Fibroblast of lung (primary cell): ENCODE measurements at places on chromosomes 2 and 18.

GRCh38 chr2:174158003-174158402, 90.3 kb downstream of the OLA1 start:
- no peak for DNase-seq

DNA sequence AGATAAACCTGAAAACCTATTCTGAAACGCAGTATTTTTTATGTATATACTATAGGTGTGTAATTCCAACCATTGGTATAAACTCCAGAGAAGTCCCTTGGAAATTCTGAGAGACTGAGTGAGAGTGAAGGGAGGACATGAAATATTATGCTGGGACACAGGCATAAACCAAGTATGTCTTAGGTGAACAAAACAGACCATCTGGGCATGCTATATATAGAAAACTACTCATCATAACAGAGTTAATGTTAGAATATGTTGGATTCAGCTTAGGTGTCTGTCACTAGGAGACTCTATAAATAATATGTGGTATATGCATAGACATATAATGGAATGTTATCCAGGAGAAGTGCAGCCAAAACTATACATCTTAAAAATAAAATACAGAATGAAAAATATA, 282.6 kb downstream of the LRP1B start:
- no peak for DNase-seq

DNA sequence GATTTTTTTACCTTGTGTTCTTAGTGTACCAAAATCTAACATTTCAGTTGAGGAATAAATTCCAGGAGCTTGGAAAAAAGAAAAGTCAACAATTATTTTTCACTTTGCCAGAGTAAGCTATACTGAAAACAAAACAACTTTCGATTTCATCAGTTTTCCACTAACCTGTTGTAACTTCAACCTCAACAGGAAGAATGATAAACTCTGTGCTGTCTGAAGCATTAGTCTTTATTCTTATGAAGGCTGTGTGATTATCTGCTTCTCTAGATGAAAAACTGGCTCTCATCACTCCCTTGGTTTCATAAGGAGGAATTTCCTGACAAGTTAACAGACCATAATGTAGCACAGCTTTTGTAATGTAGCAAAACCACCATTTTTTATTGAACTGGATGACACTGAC, 121.2 kb downstream of the ZAP70 start:
- no peak for DNase-seq

DNA sequence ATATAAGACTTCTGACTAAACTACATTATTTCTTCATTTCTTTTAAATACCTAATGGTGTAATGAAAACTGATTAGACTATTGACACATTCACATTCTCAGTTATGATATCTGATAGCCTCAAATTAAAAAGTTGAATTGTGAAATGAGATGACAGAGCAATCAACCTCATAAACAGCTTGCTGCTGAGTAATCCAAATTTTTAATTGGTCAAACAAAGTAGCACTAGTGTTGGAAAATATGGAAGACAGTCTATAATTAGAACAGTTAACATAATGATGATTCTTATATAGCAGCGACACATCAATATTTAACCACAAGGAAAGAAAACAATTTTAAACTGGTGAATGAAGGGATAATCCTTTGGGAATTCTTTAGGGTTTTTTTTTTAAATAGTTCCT, 91.9 kb upstream of the LRP1B start:
- no peak for DNase-seq

DNA sequence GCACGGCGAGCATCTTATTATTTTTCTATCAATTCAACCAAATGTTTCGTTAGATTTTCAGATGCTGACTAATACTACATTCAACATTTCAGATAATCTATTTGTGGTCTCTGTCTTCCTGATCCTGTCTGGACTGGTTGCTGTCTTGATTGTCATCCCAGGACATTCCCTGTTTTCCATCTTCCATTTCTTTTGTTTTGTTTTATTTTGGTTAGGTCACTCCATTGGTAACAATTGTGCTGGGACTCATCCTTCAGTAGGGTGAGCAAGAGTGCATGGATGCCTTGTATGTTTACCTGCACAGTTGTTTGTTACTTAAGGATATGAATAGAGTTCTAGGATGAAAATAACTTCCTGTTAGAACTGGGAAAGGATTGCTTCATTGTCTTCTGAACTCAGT, 55.9 kb upstream of the ACYP2 start:
- no peak for DNase-seq

- no peak for DNase-seq
These were observed 133.1 kb downstream of the DYSF start for GRCh38 chr2:71586471-71586870.

- peak; percentile 49 for DNase-seq
These were observed 55.5 kb downstream of the MAP4K4 start for GRCh38 chr2:101752716-101753616.

DNA sequence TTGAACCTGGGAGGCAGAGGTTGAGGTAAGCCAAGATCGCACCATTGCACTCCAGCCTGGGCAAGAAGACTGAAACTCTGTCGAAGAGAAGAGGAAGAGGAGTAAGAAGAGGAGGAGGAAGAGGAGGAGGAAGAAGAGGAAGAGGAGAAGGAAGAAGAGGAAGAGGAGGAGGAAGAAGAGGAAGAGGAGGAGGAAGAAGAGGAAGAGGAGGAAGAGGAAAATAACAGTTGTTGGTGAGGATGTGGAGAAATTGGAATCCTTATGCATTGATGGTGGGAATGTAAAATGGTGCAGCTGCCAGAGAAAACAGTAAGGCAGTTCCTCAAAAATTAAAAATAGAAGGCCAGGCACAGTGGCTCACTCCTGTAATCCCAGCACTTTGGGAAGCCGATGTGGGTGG, 8.5 kb upstream of the NCL start:
- DNase-seq, result no peak

- no peak for DNase-seq
These were observed 255.9 kb upstream of the SPRED2 start for GRCh38 chr2:65688141-65688886.

- peak; percentile 37 for DNase-seq
These were observed 29.8 kb downstream of the EPC2 start for GRCh38 chr2:148674063-148675020.

DNA sequence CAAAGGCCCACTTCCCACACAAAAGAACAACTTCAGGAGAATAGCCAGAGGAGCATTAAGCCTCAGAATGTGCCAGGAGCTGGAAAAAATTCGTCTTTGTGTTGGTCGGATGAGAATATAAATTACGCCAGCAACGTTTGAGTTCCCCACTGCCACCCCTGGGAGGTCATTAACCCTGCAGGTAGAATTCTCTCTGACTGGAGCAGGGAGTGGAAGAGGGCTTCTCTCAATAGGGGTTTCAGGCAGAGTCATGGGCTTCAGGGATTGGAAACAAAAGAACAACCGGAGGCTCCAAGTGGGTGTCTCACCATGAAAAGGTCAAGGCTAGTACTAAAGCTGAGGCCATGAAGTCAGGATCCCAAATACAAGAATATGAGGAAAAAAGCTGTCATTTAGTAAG, 69.0 kb upstream of the DDX18 start:
- DNase-seq, result no peak

GRCh38 chr2:220174826-220175225, 547.4 kb downstream of the SLC4A3 start:
- no peak for DNase-seq

GRCh38 chr2:55430211-55430975, 10.7 kb upstream of the CCDC88A start:
- no peak for DNase-seq

- no peak for DNase-seq
These were observed 410.0 kb upstream of the TNP1 start for GRCh38 chr2:217269701-217270484.

- DNase-seq, result no peak
These were observed 41.5 kb upstream of the PUM2 start for GRCh38 chr2:20391951-20392699.

DNA sequence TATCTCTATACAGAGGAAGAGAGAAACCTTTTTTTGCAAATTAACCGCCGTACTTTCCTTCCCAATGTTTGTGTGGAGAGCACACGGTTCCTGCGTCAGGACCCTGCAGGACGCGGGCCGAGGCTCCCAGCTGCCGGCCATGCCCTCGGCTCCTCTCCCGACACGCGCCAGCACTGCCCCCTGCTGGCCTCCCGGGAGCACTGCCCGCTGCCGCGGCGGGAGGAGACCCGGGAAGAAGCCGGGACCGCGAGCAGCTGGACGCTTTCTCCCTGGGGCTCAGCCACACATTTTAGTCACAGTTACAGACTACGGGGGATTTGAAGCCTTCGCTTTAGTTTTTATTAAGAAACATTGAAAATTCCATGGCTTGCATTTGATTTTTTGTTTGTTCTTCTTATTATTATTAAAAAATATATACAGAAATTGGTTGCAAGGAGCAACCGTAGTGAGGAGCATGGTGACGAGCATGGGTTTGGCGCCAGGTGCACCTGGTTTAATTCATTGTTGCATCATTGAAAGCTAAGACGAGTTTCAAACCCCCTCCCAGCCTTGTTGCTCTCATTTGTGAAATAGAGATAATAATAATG, 401.2 kb downstream of the GALR1 start:
- DNase-seq, result peak; percentile 8

GRCh38 chr2:67259556-67260342, 137.4 kb upstream of the ETAA1 start:
- peak; percentile 97 for DNase-seq

DNA sequence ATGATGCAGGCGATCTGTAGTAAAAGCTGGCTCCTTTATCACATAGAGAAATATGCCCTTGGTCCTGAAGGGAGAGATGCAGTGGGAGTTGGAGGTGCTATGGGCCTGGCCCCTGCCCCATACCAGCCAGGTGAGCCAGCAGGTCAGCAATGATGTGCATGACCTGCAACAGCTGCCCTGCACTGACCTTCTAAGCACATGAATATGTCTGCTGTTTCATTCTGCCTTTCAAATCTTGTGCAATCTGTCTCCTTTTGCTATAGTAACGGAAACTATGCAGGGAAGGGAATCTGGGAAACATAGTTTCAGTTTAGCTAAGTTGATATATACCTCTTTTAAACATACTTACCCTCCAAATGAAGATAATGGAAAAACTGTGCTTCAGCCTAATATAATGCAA, 235.2 kb downstream of the TDRD15 start:
- DNase-seq, result no peak

DNA sequence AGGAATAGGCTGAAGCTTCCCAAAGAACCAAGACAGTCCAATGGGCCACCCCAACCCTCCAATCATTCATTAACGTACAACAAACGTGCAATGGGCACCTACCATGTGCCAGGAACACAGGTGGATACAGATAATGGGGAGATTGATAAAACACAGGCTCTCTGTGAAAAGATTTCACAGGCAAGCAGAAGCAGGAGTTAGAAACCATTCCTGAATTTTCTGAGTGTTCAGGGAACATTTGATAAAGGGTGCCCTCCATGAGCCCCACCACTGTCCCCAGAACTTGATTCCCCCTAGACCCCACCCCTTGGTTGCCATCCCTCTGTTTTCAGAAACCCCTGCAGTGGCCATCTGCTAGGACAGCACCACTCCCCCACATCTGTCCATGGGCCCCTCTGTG, 1.5 kb downstream of the CD207 start:
- no peak for DNase-seq

- DNase-seq, result no peak
These were observed 11.9 kb upstream of the ARID5A start for GRCh38 chr2:96524482-96525210.

DNA sequence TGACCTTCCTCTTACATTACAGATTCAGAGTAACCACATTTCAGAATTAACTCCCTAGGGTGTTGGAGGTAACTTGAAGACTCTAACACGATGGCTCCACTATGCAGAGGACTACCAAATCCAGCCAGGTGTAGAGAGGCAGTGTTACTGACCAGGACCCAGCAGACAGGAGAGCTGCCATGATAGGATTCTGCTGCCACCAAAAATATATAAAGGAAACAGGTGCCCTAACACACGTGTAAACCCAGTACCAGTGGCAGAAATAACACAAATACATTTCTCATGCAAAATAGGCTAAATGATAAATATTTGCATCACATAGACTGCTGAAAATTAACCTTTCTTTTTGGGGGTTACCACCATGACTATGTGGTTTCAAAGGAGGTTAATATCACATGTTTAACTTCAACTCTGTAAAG, 7.0 kb downstream of the ZBTB14 start:
- DNase-seq, result no peak

DNA sequence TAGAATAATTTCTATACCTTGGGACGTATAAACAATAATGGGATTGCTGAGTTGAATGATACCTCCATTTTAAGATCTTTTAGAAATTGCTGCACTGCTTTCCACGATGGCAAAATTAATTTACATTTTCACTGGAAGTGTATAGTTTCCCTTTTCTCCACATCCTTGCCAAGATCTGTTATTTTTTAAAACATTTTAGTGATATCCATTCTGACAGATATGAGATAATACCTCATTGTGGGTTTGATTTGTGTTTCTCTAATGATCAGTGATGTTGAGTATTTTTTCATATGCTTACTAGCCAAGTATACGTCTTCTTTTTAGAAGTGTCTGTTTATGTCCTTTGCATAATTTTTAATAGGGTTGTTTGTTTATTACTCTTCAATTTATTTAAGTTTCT, 908.5 kb upstream of the CNTNAP5 start:
- no peak for DNase-seq

DNA sequence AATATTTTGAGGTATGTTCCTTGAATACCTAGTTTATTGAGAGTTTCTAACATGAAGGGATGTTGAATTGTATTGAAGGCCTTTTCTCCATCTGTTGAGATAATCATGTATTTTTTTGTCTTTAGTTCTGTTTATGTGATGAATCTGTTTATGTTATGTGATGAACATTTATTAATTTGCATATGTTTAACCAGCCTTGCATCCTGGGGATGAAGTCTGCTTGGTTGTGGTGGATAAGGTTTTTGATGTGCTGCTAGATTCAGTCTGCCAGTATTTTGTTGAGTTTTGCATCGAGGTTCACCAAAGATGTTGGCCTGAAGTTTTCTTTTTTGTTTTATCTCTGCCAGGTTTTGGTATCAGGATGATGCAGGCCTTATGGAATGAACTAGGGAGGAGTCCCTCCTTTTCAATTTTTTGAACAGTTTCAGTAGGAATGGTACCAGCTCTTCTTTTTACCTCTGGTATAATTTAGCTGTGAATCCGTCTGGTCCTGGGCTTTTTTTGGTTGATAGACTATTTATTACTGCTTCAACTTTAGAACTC, 71.9 kb downstream of the EPC2 start:
- DNase-seq, result peak; percentile 17

DNA sequence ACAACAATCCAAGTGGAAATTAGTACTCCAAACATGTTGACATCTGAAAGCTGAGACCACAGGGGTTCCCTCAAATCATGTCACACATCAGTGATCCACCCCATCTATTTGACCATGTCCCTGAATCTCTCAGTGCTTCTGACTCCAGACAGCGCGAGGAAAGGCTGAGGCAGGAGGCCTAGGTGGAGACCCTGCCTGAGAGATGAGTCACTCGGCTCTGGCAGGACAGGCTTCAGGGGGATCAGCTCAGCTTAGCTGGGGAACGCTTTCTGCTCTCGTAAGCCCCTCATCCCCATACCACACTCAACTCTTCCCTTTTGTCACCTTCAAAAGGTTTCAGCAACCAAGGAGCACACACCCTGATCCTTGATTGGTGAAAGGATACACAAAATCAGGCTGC, 5.8 kb upstream of the FAM228A start:
- DNase-seq, result no peak

GRCh38 chr2:111072220-111072871, 48.4 kb upstream of the BCL2L11 start:
- DNase-seq, result peak; percentile 90
